H1 (cell line): ENCODE measurements at places on chromosomes 7 and 10. TPM values are rescaled to one million over a fixed set of nuclear protein-coding genes. Genes with fewer than 3 reads are reported as not detected.

DNA sequence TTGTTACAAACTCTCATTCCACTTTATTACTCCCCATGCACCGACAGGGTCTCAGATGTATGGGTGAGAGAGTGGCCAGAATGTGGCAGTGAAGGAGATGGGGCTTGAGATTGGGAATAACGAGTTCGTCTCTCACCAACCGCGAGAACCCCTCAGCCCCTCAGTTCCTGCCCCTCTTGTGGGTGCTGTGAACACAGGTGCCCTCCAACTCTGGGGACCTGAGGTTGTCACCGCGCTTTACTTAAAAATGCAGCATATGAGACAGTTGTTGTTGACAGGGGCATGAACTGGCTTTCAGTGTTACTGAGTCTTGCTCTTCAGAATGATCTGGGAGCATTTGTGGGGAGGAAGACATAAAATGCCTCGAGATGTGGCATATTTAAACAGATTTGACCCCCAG is 290.0 kb downstream of the WDR37 start:
- DNase-seq: no peak

DNA sequence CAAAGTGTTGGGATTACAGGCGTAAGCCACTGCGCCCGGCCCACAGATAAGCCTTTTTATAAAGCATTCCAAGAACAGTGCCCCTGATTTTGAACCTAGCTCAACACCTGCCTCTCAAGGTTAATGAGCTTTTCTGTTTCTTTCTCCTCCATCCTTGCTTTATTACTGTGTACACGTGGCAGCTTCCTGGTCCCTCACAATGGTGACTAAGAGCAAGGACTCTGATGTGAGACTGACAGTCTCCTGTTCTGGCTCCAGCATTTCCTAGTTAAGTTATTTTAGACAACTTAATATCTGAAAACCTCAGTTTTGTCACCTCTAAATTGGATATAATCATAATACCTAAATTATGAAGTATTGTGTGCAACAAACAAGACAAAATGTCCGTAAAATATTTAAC is 9.9 kb downstream of the HABP2 start:
- DNase-seq: no peak

The EPO gene
- polyA plus RNA-seq: 0.42 and 0.67 TPM in 2 replicates

DNA sequence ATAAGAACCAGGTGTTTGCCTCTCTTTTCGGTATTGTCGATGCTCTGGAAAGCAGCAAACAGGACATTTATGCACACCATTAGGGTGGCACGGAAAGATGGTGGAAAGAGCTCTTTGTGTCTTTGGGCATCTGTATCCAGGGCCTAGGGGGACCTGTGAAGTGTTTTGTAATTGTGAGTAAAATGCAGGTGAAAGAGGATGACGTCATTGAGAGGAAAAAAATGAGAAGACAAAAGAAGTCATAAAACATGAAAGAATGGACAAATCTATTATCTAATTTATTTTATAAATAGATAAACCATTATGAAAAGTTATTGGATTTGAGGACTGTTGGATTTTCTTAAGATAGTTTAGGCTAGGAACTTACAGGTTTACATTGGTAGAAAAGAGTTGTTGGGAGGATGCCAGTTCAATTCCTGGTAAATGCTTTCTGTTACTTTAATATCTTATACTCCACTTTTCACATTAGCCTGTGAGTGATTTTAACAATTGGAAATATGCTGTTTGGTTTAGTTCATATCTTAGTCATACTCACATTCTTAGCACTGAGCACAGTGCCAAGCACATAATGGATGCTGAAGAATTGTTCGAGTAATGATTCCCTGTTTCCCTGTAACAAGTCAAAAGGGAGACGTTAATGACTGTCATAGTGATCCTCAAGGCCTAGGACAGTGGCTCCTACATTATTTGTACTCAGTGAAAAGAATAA is 62.6 kb downstream of the EXOC4 start:
- DNase-seq: no peak

DNA sequence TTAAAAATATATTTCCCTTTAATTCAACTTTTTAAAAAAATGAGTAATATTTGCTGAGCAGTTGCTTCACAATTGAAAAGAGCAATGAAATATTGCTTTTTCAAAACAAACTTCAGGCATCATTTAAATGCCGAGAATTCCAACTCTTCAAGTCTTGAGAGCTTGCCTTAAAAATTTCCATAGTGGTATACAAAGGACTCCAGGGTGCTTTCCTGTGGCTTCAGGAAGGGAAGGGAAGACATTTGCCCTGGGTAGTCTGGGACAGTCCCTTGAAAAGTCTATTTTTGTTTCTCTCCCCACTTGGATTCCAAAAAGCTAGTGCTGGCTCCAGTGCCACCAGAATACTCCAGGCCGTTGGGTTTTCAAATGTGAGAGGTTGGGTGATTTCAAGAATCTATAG is 71.7 kb downstream of the HYCC1 start:
- DNase-seq: no peak

GRCh38 chr10:69491611-69492010 is 40.3 kb downstream of the TSPAN15 start:
- DNase-seq: no peak

DNA sequence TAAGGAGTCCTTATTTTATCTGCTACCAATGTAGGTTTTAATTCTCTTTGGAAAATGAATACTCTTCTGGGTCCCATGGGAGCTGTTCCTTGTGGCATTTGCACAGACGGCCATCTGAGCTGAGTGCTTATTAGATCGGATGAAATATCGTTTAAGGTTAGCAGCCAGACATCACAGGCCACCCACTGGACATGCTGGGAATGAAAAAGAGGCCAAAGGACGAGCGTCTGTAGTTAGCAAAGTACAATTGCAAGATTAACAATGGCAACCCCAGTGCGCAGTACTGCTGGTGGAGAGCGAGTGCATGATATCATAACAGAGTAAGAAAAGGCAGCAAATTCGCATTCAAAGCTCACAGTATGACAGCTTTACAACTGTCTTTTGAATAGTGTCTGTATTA is 28.3 kb upstream of the CREB5 start:
- no peak for DNase-seq

- no peak for DNase-seq
These were observed 189.5 kb upstream of the MINDY3 start for GRCh38 chr10:16049782-16050181.

The RARRES2 gene
- 441 and 483 TPM in 2 replicates for polyA plus RNA-seq

- DNase-seq: no peak
These were observed 927.4 kb downstream of the LRMDA start for GRCh38 chr10:76358743-76359395.

The CPN1 gene
- polyA plus RNA-seq: 0.20 and 0.61 TPM in 2 replicates

GRCh38 chr10:112738606-112739591 is 211.1 kb upstream of the TCF7L2 start:
- DNase-seq: no peak

DNA sequence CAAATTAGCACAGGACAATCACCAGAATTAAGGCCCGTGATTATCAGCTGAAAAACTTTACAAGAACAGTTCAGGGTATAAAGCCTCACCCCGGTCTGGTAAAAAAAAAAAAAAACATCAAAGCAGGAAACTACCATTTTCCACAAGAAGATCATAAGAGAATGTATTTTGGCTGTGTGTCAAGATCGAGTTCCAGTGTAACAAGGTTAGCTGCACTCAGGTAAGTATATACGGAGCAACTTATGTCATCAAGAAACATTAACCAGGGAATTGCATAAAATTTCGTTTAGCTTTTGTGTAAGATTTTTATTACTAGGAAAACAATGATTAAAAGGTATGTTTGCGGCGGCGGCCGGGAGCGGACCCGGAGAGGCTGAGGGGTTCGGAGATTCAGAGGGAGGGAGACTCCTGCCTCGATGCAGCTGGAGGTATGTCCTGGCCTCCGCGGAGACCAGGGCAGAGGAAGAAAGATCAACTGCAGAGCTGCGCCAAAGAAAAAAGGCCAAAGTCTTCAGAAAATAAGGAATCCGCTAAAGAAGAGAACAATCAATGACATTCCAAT is 533.8 kb upstream of the CNTNAP2 start:
- DNase-seq: no peak

The EPDR1 gene
- 5.6 and 8.2 TPM in 2 replicates for polyA plus RNA-seq

- no peak for DNase-seq
These were observed 26.4 kb downstream of the KIAA1549 start for GRCh38 chr7:138954545-138955475.

DNA sequence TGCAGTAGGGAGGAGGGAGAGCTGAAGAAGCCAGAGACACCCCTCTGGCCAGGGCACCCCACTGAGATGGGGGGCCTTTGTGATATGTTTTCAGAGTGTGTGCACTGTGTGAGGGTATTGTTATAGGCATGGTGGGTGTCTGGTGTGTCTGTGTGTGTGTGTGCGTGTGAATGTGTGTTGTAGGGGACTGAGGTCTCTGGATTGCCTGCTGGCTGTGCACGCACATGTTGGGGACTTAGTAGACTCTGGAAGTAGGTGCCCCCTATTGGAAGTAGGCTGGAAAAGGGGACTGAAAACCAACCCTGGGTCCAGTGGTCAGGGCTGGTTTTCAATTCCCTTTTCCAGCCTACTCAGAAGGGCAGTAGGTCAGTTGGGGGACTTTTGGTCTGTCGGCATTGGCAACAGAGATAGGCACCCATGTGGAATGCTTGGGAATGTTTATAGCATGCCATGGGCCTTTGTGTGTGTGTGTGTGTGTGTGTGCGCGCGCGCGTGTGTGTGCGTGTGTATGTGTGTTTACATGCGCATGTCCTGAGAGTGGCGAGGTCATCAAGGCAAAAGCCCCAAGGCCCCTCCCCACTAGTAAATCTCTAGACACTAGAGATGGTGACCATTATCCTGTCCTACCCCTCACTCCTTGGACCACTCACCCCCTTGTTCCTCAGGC is 78.8 kb downstream of the HIF1AN start:
- no peak for DNase-seq

DNA sequence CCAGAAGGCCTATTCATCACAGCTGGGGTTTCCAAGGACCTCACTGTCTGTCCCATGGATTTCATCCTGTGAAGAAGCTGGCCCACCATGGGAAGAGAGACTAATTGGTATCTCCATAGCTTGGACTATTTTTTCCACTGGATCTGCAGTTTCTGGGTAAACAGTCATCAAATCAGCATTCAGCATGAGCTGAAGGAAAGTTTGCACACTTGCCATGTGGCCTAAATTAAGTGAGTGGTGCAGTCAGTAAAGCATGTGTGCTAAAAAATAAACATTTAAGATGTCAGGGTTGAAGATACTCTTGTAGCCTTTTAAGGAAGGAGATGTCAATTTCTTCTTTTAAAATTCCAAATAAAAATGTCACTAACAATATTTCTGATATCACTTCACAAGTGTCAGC is 381.1 kb upstream of the ZMIZ1 start:
- DNase-seq: no peak

The IDI2 gene
- polyA plus RNA-seq: not detected in 2 replicates

The ZNF117 gene
- polyA plus RNA-seq: 2.1 and 2.9 TPM in 2 replicates

DNA sequence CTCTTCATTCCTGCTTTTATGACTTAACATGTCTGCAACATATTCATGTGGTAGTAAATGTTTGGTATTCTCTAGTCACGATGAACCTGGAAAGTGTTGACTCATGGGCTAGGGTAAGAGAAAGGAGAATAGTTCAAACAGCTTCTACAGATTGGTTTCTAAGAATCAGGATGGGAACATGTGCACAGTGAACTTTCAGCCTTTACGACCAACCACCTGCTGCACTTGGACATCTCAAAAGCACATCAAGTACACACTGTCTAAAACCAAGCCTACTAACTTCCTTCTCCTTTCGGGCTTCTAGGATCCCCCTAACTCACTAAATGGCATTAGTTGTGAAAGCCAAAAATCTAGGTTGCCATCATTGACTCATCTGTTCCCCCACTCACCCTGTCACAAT is 85.5 kb downstream of the CUL2 start:
- no peak for DNase-seq

DNA sequence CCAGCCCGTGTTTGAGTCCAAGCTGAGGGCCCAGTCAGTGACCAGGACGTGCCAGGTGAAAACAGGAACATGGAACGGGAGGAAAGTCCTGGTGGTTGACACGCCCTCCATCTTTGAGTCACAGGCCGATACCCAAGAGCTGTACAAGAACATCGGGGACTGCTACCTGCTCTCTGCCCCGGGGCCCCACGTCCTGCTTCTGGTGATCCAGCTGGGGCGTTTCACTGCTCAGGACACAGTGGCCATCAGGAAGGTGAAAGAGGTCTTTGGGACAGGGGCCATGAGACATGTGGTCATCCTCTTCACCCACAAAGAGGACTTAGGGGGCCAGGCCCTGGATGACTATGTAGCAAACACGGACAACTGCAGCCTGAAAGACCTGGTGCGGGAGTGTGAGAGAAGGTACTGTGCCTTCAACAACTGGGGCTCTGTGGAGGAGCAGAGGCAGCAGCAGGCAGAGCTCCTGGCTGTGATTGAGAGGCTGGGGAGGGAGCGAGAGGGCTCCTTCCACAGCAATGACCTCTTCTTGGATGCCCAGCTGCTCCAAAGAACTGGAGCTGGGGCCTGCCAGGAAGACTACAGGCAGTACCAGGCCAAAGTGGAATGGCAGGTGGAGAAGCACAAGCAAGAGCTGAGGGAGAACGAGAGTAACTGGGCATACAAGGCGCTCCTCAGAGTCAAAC is 5.2 kb downstream of the GIMAP5 start:
- no peak for DNase-seq

The TUBAL3 gene
- 0.05 and 0.17 TPM in 2 replicates for polyA plus RNA-seq

GRCh38 chr10:660970-661596 is 28.4 kb downstream of the DIP2C start:
- no peak for DNase-seq

DNA sequence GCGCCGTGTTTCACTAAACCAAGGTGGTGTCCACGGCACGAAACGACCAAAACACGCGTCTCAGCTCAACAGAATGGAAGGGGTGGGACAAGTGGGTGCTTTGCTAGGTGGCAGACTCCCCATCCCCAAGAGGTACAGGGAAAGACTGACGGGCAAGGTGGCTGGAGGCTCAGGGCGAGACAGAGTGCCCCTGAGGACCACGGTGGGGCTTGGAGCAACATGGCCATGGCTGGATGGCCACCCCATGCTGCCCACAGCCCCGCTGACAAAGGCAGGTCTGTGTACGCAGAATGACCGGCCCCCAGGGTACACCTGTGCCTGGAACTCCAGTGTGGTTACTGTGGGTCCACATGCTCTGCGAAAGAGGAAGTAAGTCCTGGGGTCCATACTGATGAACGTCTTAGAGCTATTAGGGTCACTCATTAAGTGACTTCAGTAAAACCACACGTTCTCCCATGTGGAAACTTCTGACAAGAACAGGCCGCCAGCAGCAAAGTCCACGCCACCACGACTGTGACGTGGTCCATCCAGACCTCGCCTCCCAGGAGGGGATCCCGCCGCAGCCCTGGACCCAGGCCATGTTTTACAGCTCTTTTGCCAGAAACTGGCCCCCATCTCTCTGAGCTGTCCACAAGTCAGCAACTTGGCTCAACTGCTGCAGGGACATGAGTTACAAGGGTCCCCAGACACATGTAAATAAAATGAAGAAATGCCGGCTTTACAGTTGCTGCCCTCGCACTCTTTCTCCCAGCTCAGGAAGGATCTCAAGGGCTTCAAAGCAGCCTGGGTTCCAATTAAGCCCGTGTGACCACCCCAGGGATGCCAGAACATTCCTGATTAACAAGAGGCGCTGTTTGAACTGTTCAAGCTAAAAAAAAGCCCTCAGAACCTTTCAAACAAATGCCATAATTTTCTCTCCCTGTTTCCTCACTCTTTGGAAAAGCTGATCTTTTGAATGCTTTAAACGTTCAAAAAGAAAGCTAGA is 66.8 kb downstream of the MAD1L1 start:
- DNase-seq: no peak

The POT1 gene
- polyA plus RNA-seq: 8.9 and 13.1 TPM in 2 replicates
